ENCODE measurements at places on chromosomes 4 and X.

- no peak for DNase-seq
These were observed 28.6 kb downstream of the TEX13A start for GRCh38 chrX:105191878-105192277.

- no peak for DNase-seq
These were observed 394.9 kb upstream of the PABPC5 start for GRCh38 chrX:91039777-91040176.

DNA sequence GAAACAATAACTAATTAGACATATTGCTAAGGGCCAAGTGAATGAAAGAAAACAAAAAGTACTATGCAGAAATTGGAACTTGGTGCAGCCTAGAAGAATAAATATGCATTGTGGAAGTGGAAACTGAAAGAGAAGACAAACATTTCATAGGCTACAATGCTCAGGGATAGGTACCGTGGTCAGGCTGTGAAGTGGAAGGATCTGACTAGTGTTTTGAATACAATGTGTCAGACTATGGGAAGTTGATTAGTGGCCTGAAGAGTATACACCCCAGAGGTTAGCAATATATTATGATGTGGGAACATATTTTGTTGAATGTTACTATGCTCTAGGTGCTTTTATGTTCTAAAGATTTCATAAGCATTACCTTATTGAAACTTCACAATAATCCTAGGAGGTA lies 36.8 kb downstream of the GPRIN3 start:
- no peak for DNase-seq

- no peak for DNase-seq
These were observed 132.6 kb downstream of the ATG4A start for GRCh38 chrX:108224218-108224617.

DNA sequence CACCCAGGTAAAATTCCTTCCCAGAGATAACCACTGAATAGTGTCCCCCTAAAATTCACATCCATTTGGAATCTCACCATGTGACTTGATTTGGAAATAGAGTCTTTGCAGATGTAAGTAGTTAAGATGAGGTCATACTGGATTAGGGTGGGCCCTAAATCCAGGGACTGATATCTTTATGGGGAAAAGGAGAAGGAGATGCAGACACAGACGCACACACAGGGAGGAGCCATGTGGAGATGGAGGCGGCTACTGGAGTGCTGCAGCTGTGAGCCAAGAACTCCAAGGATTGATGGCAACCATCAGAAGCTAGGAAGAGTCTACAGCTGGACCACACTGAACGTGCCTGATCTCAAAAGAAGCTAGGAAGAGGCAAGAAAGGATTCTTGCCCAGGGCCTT lies 96.6 kb upstream of the SRD5A3 start:
- DNase-seq, result no peak

DNA sequence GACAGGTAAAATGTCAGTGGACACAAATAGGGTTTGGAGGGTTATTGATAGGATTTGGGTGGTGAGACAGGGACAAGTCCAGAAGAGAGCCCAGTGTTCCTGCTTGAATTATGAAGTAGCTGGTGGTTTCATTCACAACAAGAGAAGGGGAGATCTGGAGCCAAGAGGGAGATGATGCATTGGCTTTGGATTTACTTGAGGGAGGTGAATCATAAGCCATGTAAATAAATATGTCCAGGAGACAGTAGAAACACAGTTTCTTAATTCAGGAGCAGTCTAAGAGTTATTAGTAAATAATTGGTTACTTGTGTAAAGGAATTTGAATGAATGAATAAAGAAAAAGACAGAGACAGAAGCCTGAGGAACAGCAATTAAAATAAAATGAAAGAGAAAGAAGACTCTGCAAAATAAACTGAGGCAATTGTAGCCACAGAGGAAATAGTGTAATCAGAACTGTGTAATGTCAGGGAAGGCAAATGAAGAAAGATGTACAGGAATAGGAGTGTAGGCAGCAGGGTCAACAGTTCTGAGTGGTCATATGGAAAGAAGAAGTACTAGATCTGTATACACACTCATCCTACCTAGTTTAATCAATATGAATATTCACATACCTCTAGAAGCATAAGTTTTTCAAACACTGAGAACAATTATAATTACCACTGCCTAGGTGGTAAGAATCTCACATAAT lies 50.2 kb upstream of the CXCL8 start:
- DNase-seq, result no peak

- no peak for DNase-seq
These were observed 55.7 kb upstream of the IQSEC2 start for GRCh38 chrX:53337101-53337500.

- no peak for DNase-seq
These were observed 20.8 kb downstream of the OCIAD1 start for GRCh38 chr4:48851651-48852050.

- DNase-seq, result no peak
These were observed 9.8 kb downstream of the GUCY1A1 start for GRCh38 chr4:155676430-155676825.

- no peak for DNase-seq
These were observed 43.6 kb upstream of the DCTD start for GRCh38 chr4:182960746-182961145.

GRCh38 chr4:41360214-41360920 lies 103.6 kb downstream of the UCHL1 start:
- DNase-seq, result no peak

DNA sequence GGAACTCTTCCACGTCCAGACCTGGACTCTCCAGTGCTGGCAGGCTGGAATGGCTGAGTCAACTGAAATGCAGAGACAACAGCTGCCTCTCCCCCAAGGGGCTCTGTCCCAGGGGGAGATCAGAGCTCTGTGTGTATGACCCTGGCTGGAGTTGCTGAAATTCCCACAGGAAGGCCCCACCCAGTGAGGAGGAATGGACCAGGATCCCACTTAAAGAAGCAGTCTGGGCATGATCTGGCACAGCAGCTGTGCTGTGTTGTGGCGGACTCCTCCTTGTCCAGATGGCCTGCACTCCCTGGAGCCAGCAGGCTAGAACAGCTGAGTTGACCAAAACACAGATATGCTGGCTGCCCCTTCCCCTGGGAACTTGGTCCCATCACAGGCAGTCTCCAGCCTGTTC lies 25.4 kb downstream of the C4orf17 start:
- no peak for DNase-seq

- DNase-seq, result no peak
These were observed 465 bp downstream of the HNRNPH2 start for GRCh38 chrX:101408532-101408841.

- DNase-seq, result no peak
These were observed 84.9 kb upstream of the TET2 start for GRCh38 chr4:105061731-105062130.

DNA sequence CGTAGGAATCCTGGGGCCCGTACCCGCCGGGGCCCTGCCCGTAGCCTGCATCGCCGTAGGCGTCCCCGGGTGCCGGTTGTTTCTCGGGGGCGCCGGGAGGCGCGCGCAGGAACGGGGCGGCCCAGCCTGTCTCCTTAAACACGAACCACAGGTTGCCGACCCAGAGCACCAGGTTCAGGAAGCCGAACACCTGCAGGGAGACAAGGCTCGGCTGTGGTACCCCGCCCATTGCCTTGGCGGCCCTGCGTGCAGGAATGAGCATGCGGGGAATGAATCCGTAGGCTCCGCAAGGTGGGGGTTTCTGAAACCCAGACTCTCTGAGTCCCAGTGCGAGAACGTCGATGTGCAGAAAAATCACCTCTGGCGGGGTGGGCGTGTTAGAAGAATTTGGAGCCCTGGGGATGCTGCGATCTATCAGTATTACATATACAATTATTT lies 5.4 kb upstream of the PRICKLE3 start:
- DNase-seq, result no peak

GRCh38 chr4:168549143-168549542 lies 52.3 kb downstream of the PALLD start:
- no peak for DNase-seq

GRCh38 chr4:142840516-142841123 lies 5.5 kb downstream of the INPP4B start:
- no peak for DNase-seq

DNA sequence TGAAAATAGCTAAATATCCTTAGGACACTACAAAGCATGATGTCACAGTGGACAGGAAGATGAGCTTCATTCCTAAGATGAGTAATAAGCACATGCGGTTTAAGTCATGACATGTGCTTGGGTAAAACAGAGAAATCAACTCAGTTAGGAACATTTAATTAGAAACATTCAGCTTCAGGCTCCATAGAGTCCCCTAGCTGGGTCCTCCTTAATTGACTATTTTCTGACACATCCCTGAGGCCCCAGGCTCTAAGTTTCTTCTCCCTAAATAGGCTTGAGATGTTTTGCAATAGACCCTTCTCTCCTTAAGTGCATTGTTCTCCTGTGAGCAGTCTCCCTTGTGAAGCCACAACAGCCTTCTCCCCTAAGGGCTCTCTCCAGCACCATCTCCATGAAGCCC lies 70.4 kb upstream of the ANXA3 start:
- DNase-seq, result no peak

DNA sequence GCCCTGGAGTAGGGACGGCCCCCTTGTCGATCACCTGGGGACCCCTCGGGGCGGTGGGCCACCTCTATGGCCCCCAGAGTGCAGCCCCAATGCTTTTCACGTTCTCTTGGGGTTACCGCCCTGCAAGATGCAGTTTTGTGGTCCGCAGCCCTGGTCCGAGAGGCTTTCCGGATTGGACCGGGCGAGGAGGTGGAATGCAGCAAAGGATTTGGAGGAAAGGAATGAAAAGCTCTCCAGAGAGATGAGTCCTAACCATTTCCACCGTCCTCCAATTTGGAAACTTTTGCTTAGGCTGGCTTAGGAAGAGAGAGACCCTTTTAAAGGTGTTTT lies 601 bp downstream of the SLC25A43 start:
- no peak for DNase-seq

DNA sequence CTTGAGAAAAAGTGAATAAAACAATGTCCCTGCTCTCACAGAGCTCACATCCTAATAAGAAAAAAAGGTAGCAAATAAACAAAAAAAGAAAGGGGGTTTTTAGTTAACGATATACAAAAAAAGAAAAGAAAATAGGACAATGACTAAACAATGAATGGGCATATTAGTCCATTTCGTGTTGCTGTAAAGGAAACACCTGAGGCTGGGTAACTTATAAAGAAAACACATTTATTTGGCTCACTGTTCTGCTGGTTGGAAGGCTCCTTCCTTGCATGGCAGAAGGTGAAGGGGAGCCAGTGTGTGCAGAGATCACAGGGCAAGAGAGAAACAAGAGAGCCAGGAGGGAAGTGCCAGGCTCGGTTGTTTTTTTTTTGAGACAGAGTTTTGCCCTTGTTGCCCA lies 4.7 kb upstream of the KLF3 start:
- no peak for DNase-seq

DNA sequence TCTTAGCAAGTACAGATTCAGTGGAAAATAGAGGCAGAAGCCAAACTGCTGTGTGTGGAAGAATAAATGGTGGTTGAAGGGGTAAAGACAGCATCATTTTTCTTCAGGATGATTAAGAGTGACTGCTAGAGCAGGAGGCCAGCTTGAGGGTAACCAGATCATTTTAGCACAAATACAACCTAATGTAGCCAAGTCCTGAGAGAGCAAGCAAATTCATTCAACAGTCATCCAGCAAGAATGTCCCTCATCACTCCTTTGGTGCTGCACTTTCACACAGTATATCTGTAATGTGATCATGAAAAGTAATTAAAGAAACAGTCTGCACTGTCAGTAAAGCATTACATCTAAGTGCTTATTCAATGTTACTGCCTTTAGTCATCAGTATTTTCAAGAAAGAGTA lies 44.8 kb downstream of the NPFFR2 start:
- no peak for DNase-seq

DNA sequence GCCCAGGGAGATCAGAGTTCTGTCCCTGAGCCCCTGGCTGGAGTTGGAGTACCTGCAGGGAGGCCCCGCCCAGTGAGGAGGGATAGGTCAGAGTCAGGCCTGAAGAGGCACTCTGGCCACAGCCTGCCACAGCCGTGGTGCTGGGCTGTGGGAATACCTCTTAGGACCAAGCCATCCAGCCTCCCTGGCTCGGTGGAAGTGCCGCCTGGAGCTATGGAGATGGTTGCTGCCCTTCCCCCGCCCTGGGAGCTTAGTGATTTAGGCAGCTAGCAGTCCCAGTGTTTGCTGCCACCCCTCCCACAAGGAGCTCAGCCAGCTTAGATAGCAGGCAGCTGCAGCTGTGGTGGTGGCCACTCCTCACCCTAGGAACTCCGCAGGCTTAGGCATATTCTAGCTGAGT lies 446.3 kb upstream of the GNPDA2 start:
- DNase-seq, result no peak

DNA sequence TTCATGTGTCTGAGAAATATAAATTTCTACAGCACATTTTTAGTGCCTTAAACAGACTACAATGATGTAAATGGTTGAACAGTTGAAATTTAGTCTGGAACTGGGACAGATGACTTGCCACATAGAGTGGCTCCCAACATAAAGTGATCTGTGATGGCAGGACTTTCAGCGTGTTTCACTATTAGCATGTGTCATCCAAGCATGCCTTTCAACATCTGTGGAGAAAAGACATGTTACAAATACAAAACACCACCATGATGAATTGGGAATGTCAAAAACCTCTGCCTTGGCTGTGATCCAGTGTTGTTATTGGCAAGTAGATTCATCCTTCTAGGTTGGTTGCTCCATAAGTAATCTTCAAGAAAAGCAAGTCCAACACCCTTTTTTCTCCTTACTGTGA lies 348.7 kb downstream of the MAPK10 start:
- DNase-seq, result no peak

- no peak for DNase-seq
These were observed 485.5 kb downstream of the NAF1 start for GRCh38 chr4:162681212-162681611.

GRCh38 chrX:53224860-53225797 lies at the start of gene KDM5C:
KDM5C (minus strand) TSS chrX:53225207; CDS start chrX:53224889, 318 bp downstream.
- peak; percentile 92 for DNase-seq

DNA sequence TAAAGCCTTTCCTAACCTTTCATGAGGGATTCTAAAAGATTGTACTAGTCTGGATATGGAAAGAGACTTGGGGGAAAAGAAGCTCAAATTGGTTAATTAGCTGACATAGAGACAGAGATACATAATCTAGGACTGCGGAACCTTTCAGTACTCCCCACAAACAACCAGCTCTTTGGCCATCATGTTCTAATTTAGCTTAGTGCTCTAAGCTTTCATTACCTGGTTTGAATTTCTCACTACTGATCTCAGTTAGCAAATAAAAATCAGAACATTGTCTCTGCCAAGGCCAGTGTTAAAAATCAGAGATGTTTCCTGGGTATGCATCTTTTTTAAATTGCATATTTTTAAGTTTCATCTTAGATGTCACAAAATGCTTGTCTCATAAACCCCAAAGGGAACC lies 254.4 kb downstream of the GLUD2 start:
- no peak for DNase-seq

- peak; percentile 14 for DNase-seq
These were observed 41.5 kb downstream of the DTHD1 start for GRCh38 chr4:36322921-36323354.

- DNase-seq, result no peak
These were observed 991.4 kb downstream of the ARAP2 start for GRCh38 chr4:35252866-35253265.
